ENCODE measurements at places on chromosomes 1 and 21.

- no peak for DNase-seq
Measured at GRCh38 chr1:64875606-64876005, 90.7 kb downstream of the JAK1 start.

DNA sequence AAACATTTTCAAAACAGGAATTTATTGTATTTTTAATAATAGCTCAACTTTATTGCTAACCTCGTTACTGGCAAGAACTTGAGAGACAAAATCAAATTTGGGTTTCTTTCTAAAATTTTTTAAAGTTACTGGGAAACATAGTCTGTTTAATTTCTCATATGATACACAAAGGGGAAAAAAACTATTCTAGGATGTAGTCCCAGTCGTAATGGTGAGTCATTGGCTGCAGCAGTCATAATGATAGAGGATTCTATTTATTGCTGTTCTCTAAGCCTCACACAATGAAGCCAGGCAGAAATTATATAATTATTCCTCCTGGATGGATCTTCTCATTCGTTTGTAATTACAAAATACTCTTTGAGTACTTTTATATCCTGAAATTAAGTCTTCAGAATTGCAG, 326.5 kb upstream of the SGIP1 start:
- no peak for DNase-seq

GRCh38 chr1:223811634-223812101, 34.1 kb downstream of the TP53BP2 start:
- no peak for DNase-seq

DNA sequence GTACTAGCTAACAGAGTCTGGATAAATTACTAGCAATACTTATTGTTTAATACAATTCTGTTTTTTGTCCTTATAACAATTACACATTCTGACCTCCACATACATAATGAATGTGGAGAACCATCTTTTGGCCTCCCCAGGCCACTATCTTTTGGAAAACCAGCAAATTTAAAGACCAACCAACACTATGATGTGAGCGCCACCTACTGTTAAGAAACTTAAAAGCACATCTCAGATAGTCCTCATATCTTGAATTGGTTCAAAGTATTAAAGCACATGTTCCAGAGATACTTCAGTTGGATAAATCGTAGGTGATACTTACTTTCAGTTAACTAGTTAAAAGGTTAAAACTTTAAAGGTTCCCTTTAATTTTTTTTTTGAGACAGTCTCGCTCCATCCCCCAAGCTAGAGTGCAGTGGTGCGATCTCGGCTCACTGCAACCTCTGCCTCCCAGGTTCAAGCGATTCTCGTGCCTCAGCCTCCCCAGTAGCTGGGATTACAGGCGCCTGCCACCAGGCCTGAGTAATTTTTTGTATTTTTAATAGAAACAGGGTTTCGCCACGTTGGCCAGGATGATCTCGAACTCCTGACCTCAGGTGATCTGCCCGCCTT, 29.3 kb upstream of the USP1 start:
- no peak for DNase-seq

- DNase-seq = no peak
Measured at GRCh38 chr1:18495635-18496034, 14.9 kb downstream of the KLHDC7A start.

DNA sequence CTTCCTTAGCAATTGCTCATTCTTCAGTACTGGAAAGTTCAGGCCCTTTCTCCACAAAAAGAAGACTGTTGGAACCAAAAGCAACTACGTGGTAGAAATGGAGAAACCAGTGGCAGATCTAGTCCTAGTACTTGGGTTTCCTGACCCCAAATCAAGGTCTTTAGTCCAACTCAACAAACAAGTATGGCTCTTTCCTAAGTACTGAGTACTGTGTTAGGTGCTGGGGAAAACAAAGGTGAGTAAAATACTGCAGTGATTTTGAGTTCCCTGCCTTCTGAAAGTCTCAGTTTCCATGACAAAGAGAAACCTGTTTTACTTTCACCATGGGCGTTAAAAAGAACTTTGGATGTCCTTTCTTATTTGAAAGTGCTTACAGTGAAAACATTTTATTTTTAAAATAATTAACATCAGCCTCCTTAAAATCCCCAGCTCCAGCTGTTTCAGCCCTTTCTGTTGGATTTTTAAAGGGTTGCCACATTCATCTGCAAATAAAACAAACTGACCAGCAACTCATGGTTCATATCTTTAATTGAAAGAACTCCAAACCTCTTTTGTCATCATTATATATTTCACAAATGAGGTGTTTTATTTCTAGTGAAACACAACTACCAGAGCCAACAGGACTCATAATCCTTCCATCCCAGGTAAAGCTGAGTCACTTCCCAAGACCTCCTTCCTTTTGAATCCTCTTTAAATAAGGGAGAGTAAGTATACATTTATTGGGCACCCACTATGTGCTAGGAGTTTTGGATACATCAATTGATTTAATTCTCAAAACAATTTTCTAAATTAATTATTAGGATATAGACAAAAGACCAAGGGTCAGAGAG, 35.4 kb downstream of the PLPP3 start:
- no peak for DNase-seq

- DNase-seq = no peak
Measured at GRCh38 chr1:110434946-110435345, 16.0 kb upstream of the PROK1 start.

DNA sequence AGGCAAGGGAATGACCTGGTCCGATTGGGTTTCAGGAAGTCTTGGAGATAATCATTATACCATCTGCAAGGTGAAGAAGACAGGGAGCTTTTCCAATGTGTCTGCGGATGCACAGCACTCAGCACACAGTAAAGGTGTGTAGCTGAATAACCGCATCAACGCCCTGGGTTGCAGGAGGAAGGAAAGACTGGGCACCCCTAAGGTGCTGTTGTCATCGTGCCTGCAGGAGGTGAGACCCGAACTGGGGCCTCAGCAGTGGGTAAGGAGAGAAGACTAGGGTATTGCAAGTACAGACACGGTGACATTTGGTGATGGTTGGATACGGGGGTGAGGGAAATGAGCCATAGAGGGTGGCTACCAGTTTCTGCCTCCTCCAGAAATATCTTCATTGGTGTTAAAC, 1.1 kb upstream of the TRIM62 start:
- peak; percentile 62 for DNase-seq

All from NK-92 treated with Interleukin-12 subunit alpha and Interleukin-12 subunit beta, amount 100 ng/mL, for 24 hours (cell line).